Central memory CD4-positive, alpha-beta T cell (primary cell): ENCODE measurements at places on chromosomes 13 and 19.

DNA sequence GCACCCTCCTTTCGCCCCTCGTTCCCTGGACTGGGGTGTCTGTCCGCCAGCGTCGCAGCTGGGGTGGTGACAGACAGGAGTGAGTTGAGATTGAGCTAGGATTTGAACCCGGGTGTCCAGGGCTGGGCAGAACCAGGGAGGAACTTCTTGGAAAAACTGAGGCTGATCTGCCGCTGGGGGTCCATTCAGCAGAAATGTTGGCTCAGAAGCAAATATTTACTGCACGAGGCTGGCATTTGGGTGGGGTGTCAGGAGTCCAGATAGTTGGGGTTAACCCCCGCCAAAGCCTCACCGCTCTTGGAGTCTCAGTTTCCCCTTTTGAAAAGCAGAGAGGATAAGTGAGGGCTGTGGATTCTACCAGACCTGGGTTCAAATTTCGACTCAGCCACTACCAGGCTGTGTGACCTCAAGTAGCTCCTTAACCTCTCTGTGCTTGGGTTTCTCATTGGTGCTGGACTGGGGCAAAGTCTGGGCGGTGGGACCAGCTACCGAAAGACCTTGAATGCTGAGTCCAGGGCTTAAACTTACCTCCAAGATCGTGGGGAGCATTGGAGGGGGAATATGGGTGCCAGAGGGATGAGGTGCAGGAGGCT lies 20.9 kb downstream of the MAST3 start:
- no peak for DNase-seq

DNA sequence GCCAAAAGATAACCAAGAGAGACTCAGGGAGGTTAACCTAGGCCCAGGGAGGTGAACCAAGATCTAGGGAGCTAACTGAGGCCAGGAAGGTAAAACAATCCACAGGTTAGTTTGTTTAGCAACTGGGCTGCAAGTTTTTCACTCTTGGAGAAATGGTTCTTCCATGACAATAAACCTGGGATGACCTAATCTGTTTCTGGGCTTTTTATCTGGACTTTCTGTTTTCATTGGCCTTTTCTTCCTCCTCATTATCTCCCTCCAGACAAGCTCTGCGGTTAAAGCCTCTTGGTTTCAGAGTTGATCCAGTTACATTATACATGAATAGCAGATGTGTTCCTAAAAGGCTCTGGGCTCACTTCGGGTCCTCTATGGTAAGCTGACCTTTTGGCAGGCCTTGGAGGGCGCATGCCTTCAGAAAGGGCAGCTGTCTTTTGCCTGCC lies 44.2 kb downstream of the PCDH8 start:
- DNase-seq = no peak

DNA sequence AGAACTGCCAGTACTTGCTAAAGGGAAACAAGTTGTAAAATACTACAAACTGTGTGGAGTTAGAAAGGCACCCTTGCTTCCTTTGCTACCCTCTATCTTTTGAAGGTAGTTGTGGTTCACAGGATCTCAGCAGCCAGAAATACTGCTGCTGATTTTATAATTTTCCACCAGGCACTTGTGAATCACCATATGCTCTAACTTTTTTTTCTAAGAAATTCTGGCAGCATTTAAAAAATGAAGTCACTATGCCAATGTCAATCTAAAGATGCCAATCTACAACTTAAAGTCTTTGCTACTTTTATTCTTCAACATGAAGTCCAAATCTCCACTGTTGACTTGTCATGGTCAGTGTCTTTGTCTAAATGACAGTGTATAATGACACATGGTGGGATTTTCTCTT lies 327.7 kb downstream of the ITGBL1 start:
- DNase-seq = no peak

- no peak for DNase-seq
These were observed 8.3 kb downstream of the RPS19 start for GRCh38 chr19:41868120-41868988.
